CD4-positive, alpha-beta T cell treated with Interleukin-6 at 100 ng/mL for 8 hours (primary cell): ENCODE measurements at places on chromosomes 4 and X.

- DNase-seq = no peak
Measured at GRCh38 chr4:188201851-188202250, 62.6 kb downstream of the TRIML1 start.

DNA sequence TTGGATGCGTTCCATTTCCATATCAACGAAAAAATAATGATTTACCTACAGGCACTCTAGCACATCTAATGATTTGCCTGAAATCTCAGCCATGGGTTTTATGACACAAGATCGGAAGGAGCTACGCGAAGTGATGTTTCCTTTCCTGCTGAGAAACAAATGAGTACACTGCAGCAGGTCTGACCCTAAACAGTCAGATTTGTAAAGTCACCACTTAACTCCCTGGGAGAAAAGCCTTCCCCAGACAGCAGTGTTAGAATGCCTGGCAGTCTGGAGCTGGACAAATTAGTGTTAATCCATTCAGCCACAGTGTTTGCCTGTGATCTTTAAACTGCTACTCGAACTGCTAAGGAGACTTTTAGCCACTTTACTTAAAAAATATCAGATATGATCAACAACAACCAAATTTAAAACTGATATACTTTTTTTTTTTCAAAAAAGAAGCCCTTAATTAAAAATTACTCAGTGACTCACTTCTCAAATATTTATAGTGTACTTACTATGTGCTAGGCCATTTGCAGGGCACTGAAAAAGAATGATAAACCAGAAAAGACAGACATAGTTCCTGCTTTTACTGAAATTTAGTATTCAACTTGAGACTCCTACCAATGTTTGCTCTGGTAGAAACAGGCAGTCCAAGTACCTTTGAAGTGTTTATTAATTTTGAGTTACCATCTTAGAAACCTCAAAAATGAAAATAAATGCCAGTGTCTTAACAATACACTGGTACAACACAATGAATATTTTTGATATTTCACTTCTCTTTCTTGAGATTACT, 104.5 kb downstream of the SHISA3 start:
- no peak for DNase-seq

DNA sequence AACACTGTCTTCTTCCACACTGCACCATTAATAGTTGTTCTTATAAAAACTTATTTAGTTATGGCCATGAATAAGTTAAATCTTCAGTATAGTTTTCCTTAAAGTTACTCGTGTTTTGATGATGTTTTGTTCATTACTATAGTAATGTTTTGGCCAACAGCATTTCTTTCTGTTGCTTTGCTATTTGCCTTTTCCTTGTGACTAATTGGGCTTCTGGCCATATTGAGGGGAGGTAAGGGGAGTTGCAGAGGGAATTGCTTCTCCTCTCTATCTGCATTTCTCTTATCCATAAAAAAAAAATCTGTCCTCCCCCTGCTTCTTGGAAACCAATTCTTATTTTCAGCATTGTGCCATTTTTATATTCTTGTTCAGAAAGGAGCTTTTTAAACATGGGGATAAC, 42.7 kb upstream of the ZCCHC12 start:
- DNase-seq = no peak

GRCh38 chr4:47705326-47705981, 132.4 kb downstream of the CORIN start:
- no peak for DNase-seq

DNA sequence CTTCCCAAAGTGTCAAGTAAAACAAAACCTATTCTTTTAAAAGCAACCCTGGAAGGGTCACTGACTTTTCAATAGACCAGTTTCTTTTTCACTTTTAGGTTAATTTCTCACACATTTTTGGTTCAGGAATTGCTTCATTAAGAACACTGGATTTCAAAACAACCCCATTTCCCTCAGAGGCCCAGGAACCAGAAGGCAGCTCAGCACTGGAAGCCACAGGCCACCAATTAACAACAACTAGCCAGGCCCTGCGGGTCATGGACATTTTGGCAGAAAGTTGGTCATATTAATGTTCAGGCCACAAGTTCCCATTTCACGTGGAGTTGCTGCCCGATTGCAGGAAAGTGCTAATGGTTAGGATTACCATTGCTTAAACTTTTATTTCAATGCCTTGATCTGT, 39.8 kb downstream of the HAND2 start:
- no peak for DNase-seq

- peak; percentile 95 for DNase-seq
Measured at GRCh38 chr4:2468456-2469191, at the start of gene RNF4. Gene RNF4 (plus strand): TSS chr4:2469106. CDS start chr4:2490494, 21,388 bp downstream.

DNA sequence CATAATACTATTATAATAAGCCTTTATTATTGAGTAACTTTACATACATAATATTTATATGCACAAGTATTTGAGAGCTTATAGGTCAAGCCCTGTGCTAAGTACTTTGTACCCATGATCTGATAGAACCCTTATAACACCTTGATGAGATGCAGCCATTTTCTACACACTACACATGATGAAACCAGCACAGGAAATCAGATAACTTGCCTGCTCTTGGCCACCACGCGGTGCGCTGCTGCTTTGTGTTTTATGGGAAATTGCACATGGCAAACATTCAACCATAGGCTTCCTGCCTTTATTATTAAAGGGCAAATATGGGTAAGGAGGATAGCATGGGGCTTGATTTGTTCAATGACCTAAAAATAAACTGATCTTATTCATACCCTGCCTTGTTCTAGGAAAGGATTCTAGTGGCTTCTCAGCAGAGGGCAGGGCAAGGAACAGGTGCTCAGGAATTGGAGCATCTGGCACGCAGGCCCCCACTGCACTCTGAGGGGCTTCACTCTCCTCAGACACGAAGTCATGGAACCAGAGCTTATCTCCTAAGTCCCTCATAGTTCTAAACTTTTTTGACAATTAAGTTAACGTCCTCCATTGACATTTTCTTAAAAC, 31.6 kb upstream of the NAP1L5 start:
- no peak for DNase-seq
